ENCODE measurements at places on chromosomes 12 and 14.

DNA sequence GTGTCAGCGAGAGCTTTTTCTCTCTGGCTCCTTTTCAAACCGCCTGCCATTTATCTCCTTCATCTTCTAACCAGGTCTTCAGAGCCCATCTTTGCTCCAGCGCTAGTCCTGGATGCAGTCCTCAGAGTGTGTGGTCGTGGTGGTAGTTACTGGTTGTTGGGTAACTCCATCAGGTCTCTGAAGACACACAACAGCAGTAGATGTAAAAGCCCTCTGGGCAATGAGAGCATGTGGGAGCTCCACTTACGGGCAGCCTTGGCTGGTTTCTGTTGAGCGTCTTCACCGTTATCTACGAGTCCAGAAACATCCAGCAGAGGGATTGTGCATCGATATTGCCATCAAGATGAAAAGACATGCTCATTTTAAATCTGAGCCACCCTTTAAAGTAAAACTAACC is 61.2 kb downstream of the FBXL14 start:
- DNase-seq: peak; percentile 35

DNA sequence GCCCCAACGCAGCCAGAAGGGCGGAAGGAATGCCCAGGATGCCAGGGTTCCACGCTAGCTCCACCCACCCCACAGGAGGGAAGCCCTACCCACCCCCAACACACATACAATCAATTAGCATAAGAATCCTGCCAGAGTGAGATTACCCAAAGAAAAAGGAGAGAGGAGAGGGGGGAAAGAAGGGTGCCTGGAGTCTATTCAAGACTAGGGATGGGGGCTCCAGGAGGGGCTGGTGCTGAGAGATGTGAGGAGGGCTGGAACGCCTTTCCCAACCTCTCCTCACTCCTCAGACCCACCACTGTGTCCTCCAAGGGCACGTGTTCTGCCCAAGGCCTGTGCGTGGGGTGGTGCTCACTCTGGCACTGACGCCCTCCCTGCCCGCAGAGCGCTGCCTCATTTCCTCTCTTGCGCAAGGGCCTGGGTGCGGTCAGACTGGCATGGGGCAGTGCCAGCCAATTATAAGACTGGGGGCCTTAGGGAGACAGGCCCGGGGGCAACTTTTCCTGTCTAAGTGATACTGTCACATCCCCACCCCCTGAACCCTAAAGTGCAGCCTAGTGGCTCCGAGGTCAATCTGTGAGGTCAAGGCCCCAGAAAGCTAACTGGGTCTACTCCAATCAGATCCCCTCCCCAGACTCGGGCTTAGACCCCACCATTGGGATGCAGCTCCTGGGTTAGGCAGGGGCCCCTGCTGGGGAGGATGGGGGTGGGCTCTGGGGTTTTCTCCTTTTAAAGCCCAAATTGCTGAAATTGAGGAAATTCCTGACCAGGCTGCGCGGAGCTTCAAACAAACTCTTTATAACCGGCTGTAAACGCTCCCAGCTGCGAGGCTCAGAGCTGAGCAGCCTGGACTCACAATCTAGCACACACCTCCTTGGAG is 10.2 kb upstream of the ITGB7 start:
- peak; percentile 41 for DNase-seq

DNA sequence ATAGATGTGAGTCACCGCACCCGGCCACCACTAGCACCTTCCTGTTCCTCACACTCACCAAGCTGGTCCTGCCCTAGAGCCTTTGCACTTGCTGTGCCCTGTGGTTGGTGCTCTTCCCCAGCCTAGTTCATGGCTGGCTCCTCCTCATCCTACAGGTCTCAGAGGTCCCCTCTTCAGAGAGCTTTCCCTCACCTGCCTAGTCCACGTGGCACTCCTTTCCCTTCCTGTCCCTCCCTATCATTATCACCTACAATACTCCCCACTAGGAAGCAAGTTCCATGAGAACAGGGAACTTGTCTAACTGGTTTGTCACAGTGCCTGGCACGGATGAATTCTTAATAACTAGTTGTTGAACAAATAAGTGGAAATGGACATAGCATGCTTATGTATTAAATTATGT is 24.0 kb upstream of the TMED10 start:
- no peak for DNase-seq

- peak; percentile 27 for DNase-seq
Measured at GRCh38 chr14:36604757-36605505, 22.5 kb upstream of the NKX2-8 start.

All from GDM1 (cell line).